ENCODE measurements at places on chromosomes 7 and 10.

- DNase-seq, result no peak
Observed at GRCh38 chr10:84727398-84727797, 399.0 kb downstream of the CCSER2 start.

DNA sequence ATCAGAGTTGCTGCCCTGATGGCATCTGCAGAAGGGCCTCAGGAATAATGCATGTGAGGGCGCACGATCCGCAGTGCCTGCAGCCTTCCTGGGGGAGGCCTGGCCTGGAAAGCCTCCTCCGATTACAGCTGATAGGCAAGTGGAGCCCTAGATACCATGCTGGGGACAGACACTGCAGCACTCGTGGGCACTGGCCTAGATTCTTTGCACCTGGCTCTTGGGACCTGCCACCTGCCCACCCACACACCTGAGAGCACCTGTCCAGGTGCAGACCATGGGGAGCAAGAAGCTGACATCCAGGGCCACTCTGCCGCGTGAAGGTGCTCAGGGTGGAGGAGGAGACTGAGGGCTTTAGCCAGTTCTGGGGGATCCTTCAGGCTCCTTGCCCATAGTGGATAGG is 14.8 kb downstream of the YKT6 start:
- no peak for DNase-seq

DNA sequence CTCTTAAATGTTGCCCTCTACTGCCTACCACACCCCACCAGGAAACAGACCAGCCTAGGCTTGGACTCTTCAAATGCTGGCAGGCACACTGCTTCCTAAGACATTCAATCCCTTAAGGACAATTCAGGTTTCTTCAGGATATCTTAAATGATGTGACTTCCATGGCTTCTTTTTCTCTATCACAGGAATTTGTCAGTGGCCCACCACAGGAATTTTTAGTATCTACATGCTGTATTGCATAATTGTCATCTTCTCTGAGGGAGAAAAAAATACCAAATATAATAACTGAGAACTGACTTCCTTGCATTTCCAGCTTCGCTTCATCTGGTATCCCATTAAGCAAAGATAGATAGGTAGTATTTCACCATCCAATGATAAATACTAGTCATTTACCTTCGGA is 129.3 kb downstream of the WNT2 start:
- no peak for DNase-seq

GRCh38 chr10:20624642-20625041 is 272.5 kb downstream of the NEBL start:
- no peak for DNase-seq

DNA sequence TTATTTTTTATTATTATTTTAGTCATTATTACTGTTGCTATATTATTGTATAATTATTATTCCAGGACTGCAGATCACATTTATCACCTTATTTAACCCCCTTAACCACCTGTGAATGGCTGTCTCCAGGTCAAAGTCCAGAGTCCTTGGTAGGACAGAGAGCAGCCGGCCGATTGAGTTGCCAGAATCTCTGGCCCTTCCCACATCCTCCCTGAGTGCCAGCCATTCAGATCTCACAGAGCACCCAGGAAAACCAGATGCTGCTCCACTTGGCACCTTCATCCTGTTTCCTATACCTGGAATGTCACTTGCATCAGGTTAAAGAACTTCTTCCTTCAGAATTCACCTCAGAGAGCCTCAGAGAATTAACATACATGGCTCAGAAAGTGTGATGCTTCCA is 101.1 kb downstream of the ELAPOR2 start:
- no peak for DNase-seq

- no peak for DNase-seq
Observed at GRCh38 chr10:6269432-6269831, 66.7 kb downstream of the PFKFB3 start.

DNA sequence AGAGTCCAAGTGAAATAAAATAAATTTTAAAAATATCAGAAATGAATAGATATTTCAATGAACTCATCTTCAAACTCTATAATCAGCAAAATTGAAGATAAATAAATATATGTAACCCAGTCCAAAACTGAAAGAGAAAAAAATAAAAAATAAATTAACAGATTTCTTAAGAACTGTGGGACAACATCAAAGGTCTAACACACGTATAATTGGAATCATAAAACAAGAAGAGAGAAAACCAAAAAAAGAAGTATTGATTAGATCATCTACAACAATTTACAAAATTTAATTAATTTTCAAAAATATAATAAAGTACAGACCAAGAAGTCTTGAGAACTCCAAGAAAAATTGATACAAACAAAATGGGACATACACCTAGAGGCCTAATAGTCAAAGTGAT is 625.8 kb upstream of the SORCS1 start:
- DNase-seq, result no peak

DNA sequence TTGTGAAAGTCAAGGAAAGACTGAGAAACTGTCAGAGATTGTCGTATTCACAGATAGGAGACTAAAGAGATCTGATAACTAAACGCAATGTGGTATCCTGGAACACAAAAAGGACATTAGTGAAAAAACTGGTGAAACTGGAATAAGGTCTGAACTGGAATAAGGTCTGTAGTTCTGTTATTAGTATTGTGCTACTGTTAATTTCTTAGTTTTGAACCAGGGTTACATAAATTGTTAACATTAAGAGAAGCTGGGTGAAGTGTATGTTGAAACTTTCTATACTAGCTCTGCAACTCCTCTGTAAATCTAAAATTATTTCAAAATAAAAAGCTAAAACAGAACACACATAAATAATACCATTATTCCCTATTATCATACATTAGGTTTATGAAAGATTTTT is 3.4 kb upstream of the NT5C2 start:
- DNase-seq, result no peak

- no peak for DNase-seq
Observed at GRCh38 chr10:99809931-99810615, 27.6 kb downstream of the ABCC2 start.

- no peak for DNase-seq
Observed at GRCh38 chr10:132476146-132477065, 61.2 kb upstream of the INPP5A start.

GRCh38 chr10:74589226-74589673 is 237.2 kb upstream of the KAT6B start:
- DNase-seq, result peak; percentile 67

DNA sequence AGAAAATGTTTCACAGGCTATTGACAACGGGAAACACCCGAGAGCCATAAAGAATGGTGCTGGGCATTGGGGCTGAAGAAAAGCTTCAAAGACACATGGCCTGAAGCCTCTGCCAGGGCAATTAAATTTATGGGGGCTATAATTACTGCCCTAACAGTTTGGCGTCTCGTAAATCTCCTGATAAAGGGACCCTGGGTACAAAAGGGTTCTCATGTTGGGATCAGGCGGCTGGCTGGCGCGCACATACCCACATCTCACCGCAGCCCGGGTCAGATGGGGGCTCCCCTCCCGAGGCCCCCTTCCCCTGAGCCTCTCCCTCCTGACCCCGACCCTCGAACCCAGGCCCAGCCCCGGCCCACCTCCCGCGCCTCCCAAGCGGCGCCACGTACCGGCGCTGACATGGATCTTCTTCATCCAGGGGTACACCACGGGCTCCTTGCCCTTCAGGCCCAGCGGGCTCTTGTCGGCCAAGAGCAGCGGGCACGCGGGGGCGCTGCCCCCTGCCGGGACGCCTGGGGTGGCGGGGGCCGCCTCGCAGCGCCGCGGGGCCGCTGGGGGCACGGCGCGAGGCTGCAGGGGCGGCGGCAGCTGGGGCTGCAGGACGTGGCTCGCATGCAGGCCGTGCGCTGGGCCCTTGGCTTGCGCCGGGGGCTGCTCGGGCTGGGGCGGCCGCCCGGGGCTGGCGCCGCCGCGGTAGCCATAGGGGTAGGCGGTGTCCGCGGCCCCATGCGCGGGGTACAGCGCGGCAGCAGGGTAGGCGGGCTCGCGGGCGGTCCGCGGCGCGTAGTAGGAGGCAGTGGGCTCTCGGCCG is 623 bp downstream of the HOXA4 start:
- no peak for DNase-seq

GRCh38 chr7:70657571-70657970 is 474.4 kb upstream of the GALNT17 start:
- no peak for DNase-seq

GRCh38 chr7:39035903-39036302 is 58.2 kb downstream of the POU6F2 start:
- no peak for DNase-seq

DNA sequence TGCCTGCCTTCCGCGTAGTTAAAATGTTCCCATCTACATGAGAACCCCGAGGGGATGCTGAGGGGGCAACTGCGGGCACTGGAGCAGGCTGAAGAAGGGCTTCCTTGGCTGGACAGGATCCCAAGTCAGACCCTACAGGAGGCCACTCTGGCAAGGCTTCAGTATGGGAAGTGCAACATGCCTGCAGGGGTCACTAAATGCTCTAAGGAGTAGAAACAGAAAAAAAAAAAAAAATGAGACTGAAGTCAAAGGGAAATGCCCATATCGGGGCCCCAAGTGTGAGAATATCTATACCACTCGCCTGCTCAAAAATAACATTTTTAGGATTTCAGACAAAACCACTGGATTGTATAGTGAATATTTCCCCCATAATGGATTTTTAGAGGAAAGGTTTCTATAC is 33.5 kb downstream of the FAM204A start:
- no peak for DNase-seq

DNA sequence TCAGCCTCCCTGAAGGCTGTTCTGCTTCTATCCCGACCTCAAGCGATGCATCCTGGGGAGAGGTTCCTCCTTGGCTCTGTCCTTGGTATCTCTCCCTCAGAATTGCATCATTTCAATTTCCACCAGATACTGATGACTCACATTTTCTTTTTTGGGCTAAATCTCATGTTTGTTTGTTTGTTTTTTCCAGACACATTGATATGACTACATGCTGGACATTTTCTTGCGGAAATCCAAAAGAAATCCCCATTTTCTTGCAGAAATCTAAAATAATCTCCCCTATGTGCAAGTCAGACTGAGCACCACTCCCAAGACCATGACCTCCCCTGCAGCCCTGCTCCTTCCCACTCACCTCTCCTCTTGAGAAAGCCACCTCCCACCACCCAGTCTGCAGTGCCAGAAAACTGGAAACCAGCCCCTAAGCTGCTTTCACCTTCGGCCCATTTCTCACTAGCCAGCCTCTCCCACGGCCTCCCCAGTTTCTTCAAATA is 260.2 kb upstream of the PRKCQ start:
- no peak for DNase-seq

- no peak for DNase-seq
Observed at GRCh38 chr10:72322030-72322279, 32.8 kb downstream of the DNAJB12 start.

DNA sequence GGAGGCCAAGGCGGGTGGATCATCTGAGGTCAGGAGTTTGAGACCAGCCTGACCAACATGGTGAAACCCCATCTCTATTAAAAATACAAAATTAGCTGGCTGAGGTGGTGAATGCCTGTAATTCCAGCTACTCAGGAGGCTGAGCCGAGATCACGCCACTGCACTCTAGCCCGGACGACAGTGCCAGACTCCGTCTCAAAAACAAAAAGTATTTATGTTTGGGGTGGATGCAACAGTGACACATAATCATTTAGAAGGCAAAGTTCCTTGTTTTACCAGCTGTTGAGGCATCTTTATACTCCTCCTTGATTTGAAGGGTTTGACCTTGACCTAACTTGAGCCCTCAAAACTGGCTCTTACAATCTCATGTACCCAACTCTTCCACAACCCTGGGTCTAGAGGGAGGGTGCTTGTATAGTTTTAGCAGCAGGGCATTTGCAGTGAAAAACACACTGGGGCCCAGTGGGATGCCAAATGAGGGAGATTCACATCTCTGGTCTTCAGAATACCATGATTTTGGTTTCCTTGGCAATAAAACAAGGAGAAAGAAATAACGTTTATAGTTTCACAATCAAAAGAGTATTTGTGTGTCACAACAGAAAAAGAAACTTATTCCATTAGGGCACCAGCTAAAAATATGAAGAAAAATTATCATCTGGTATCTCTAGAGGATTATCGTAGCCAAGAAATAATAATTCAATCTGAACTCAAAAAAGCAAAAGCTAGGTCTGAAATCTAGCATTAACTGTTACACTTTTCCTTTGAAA is 14.2 kb upstream of the TMEM254 start:
- DNase-seq, result no peak

DNA sequence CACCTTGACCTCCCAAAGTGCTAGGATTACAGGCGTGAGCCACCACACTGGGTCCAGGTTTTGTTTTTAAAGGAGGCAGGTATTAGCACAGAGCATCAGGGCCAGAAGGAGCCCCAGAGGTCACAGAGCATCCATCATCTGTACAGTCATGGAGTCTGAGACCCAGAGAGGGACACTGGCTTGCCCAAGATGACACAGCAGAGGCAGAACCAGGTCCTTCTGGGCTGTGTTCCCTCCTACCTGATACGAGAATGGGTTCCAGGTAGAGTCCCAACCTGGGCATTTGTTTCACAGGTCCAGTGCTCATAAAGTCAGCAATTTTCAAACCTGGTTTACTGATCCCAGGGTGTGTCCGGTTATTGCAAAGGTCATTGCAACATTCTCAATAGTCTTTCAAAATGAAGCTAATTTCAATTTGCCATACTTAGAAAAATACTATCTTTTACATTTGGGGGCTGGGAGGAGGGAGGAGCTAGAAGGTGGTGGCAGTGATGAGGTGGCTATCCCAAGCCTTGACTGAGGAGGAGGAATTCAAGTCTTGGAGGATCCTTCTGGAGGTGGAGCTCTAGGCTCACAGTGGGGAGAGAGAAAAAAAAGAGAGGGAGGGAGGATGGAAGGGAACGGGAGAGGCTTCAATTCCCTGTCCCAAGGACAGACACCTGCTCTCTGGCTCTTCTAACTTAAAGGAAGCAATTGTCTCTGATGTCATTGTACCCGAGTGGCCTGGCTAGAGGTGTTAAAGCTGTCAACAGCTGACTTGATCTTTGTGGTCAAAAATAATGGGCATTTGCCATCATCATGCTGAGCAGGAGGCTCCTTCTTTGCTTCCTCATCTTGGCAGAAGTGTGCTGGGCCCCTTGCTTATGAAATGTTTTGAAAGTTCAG is 8.1 kb downstream of the MXI1 start:
- no peak for DNase-seq

GRCh38 chr10:114604357-114605130 is 53.5 kb downstream of the ABLIM1 start:
- no peak for DNase-seq

DNA sequence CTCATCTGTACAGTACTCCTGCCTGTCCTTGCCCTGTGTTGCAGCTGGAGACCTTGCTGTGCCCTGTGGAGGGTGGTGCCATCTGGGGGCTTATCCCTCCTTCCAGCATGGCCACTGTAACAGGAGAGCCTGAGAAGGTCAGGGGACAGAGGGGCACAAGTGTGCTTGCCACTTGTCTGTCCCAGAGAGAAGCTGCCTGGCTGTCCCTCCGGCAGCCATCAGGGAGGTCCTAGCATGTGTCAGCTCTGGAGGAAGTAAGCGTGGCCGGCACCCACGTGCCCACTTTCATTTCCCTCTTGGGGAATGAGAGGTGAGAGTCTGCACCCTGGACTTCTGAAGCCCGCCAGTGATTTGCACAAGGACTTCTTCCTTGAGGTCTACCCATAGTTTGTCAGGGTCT is 97.0 kb upstream of the PPIF start:
- DNase-seq, result no peak

- no peak for DNase-seq
Observed at GRCh38 chr10:58967551-58968388, 208.7 kb upstream of the PHYHIPL start.

- peak; percentile 84 for DNase-seq
Observed at GRCh38 chr7:138752518-138753149, 45.2 kb upstream of the TMEM213 start.

GRCh38 chr7:29527505-29528108 is 36.0 kb upstream of the PRR15 start:
- DNase-seq, result no peak
